ENCODE measurements at places on chromosomes 11 and 22.

- no peak for DNase-seq
These were observed 527.0 kb upstream of the B3GAT1 start for GRCh38 chr11:134939031-134939430.

DNA sequence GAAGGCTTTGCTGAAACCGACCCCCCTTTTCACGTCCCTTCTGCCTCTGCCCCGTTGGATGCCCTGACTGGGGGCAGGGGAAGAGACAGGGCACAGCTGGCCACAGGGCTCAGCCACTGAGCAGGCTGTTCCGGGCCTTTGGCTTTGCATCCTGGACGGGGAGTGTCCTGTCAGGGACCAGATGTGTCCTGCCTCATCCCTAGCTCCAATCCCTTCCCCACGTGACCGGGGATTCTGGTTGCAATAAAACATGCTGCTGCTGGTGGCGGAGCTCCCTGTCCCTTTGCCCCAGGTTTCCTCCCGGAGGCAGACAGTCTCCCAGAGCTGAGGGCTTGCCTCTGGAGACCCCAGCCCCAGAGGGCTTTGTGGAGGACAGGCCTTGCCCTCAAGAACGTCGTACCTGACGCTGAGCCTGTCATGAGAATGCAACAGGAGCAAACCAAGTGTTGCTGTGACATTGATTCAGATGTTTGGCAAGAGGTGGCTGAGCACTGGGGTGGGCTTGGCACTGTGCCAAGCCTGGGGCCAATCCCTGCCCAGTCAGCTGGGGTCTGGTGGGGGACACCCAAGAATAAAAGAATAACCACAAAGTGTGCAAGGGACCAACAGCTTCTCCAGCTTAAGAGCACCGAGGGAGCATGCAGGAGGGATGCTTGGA is 7.3 kb downstream of the CDC42EP2 start:
- no peak for DNase-seq

- DNase-seq = no peak
These were observed 112.8 kb upstream of the C11orf87 start for GRCh38 chr11:109309153-109309552.

DNA sequence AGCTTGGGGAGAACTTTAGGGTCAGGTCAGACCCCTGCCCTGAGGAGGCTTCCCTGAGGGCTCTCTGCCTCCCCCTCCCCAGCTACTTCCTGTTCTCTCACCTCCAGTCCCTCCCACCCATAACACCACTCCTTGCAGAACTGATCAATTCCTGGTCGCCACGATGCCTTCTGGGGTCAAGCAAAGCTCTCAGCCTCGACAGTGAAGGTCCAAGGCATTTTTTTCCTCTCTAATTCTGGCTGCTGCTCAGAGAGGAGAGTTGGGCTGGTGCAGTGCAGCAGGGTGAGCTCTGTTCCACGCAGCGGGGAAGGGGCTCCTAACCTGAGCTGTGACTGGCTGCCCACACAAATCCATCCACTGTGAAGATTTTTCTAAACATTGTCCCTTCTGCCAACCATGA is 628.4 kb downstream of the BRD1 start:
- no peak for DNase-seq
